AG09319 (cell line): ENCODE measurements at places on chromosomes 7 and 10.

DNA sequence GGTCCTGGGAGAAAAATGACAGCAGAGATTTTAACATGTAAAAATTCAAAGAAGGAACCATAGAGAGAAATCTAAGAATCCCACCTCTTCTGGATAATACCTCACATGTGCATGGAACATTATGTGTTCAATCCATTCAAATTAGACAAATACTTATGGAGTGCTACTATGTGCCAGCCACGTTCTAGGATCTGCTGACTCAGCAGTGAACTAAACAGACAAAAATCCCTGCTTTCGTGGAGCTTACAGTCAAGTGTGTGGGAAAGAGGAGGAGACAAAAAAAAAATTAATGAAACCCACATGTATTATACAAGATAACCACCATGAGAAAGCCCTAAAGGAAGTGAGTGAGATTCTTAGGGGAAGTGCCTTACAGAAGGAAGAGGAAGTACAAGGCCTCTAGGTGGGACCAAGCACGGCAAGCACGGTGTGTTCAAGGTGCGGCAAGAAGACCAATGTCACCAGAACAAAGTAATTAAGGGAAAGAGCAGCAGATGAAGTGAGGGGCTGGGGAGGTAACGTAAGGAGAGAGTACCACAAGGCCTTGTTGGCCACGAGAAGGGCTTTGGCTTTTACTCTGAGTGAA lies 71.0 kb downstream of the SLC25A13 start:
- DNase-seq = no peak

GRCh38 chr10:43228783-43229207 lies 38.1 kb downstream of the RASGEF1A start:
- DNase-seq = no peak

GRCh38 chr7:157482517-157483087 lies 145.8 kb downstream of the DNAJB6 start:
- no peak for DNase-seq

DNA sequence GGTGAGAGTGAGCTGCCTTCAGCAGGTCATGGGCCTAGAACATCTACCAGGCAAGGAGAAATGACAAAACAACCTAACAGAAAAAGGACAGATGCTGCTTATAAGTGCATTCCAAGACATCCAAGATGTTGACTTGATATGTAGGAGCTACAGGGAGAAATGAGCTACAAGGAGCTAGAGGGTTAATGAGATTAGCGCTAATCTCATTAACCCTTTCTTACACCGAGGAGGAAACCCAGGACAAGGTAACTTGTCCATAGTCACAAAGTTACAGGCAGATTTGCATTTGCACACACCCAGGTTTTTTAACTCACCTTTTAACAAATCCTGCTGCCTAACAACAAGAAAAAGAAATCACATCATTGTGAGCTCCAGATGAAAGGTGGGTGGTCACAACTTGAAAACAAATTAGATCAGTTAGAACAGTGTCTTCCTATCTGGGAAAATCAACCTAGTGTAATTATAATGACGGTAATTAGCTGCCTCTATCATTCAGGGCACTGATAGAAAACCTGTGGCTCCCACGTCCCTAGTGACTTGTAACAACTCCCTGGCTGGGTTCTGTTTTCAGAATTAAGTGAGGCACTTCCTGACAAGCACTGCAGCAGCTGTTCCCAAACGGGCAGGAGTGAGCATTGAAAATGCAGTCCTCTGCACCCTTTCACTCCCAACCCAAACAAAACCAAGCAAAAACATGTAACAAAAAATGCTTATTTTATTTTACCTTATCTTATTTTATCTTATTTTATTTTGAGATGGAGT lies 5.7 kb downstream of the KIAA1549 start:
- DNase-seq = no peak

DNA sequence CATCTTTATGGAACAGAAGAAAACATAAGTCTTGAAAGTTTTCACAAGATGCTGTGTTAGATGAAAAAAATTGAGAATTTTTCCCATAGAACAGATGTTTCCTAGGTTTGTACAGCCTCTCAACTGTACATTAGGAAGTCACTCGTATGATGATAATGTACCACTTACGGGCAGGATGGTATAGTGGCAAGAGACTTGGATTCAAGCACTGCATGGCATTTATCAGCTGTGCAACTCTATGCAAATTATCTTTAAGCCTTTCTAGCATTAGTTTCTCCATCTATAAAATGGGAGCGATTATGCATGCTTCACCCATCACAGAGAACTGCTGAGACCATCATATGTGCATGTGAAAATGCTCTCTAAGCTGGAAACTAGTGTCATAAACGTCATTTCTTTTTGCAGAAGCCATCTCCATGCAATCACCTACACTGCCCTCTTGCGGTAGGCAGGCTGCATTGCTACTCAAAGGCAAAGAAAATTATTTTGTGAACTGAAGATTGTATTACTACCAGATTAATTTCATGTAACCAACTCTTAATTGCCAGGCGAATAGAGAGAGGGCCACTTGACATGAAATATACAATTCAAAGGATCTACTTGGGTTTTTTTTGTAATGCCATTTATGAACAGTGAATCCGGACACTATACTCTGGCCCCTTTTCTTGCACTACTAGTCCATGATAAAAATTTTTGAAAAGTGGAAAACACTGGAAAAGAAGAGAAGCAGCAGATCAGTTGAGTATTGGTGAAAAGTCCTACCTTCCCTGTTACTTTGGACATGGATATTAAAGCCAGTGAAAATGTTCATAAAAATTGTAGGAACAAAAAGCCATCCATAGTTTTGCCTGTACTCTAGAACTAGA lies 102.3 kb downstream of the JAZF1 start:
- DNase-seq = no peak

GRCh38 chr7:50436133-50436806 lies 13.9 kb downstream of the FIGNL1 start:
- DNase-seq = no peak

DNA sequence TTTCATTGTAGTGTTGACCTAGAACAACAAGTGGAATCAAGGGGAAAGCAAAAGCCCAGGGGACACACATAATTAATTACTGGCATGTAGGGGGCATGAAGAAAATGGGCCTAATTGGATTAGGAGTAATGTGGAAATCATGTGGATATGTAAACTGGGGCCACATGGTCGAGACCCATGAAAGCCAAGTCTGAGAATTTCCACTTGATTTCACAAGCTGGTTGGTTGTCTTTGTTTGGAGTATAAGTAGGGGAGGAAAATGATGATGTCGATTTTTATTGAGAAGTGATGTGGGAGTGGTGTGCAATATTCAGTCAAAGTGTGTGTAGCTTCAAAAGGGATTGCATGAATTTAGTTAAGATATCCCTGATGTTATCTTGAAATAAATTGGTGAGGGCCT lies 131.8 kb downstream of the LRRC4 start:
- no peak for DNase-seq

GRCh38 chr10:127496035-127496434 lies 53.1 kb upstream of the NPS start:
- DNase-seq = no peak

DNA sequence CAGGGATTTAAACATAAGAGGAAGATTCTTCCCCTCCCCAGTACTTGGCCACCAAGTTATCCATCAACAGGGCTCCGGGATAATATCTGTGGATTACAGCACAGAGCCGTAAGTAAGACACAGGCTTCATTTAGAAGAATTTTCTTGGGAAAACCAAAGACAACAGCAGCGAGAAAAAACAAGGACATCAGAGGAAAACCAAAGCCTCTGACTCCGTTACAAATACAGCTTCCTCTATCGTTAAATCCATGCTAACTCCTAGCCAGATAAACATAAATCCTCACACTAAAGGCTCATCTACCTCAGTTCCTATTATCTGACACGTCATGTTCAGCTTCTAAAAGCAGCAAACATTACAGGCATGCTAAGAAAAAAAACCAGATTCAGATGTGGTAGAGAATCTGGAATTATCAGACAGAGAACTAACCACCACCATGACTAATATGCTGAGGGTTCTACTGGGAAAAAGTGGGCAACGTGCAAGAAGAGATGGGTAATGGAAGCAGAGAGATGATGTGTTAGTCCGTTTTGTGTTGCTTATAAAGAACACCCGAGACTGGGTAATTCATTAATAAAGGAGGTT lies 48.4 kb downstream of the BRI3 start:
- DNase-seq = no peak

GRCh38 chr10:89304026-89304425 lies 2.2 kb downstream of the IFIT2 start:
- DNase-seq = no peak

GRCh38 chr7:11788568-11788967 lies 43.4 kb downstream of the THSD7A start:
- DNase-seq = no peak

GRCh38 chr10:127576740-127577161 lies 27.6 kb downstream of the NPS start:
- no peak for DNase-seq

DNA sequence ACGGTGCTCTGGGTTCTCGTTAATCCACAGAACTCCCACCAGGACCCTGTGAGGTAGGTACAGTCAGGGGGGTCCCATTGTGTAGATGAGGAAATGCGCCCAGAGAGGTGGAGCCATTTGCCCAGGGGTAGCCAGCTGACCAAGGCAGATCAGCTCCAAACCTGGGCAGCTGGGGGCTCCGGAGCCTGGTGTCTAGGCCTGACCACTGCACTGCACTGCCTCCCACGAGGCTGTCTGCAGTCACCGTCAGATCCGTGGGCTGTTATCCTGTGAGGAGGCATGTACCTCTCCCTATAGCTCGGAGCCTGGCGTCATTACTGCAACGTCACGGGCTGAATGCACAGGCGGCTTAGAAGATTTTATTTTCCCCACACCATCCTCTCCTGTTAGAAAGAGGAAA lies 411.8 kb upstream of the FOXK1 start:
- no peak for DNase-seq

DNA sequence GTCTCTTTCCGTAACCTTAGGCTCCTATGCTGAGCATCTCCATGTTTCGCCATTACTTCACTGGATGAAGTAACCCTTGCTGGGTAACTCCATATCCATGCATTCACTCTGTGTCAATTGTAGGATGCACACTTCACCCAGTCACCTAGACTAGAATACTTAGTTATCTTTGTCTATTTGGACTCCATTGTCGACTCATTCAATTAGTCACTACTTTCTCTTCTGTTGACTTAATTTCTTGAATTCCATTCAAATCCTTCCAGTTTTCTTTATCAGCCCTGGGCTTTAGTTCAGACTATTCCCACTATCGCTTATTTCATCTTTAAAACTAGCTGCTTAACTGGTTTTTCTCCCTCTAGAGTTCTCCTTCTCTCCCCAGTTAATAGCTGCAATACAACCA lies 111.3 kb upstream of the TNS3 start:
- no peak for DNase-seq

GRCh38 chr7:32900433-32900995 lies 9.0 kb upstream of the KBTBD2 start:
- DNase-seq = no peak

GRCh38 chr10:48512861-48513260 lies 92.0 kb downstream of the ARHGAP22 start:
- no peak for DNase-seq

DNA sequence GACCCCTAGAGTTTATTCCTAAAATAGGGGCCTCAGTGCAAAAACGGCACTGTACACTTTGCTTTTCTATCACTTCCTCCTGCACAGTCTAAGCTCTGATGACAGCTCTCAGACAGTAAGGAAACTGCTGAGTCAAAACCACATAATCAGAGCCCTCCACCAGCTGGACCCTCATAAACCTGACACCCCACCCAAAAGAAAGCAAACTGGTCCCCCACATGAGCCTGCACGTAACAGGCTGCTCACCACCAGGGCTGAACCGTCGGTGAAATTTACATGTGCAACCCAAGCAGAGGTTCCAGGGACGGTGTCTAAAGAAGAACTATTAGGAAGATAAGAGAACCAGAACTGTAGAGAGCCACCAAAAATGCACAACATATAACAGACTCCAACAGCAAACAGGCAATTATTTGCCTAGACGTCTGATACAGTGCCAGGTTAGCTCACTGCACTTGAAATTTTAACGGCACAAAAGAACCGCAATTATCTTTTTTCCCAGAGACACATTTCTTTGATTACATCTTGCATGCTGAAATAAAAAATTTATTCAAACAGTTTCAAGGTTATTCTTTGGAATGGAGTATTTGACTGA lies 19.6 kb downstream of the SGMS1 start:
- DNase-seq = no peak

- no peak for DNase-seq
These were observed 177.3 kb downstream of the DKK1 start for GRCh38 chr10:52491246-52491995.

DNA sequence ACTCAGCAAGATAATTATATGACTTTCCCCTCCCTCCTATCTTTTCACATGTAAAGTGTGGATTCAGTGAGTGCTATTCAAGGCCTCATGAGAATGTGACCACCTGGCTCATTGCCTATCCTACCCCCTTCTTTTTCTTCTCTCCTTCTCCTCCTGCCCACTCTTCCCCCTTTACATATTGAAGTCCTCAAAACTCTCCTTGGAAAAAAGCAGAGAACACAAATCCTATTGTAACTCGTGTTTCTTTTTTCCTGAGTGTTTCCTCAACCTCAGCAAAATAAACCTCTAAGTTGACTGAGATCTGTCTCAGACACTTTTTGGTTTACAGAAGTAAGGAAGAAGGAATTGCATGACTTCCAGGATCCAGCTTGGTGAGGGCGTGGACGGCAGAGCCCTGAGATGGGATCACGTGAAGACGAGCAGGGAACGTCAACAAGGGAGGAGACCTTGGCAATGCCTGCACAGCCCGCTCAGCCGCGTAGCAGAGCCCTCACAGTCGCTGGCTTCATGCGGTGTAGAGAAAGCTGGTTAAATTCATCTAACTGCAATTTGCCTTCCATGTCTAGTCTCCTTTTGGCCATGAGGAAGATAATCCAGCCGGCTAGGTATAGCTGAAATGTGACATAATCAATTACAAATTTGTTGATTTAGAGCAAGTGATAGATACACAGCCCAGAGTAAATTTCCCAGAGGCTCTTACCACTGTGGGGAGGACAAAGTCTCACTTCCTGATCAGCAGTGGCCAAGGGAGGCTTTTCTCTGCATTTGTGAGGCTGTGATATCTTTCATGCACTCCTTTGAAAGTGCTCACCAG lies 75.7 kb downstream of the LYZL2 start:
- DNase-seq = peak; percentile 25

GRCh38 chr7:153943861-153944260 lies 108.3 kb upstream of the DPP6 start:
- no peak for DNase-seq

DNA sequence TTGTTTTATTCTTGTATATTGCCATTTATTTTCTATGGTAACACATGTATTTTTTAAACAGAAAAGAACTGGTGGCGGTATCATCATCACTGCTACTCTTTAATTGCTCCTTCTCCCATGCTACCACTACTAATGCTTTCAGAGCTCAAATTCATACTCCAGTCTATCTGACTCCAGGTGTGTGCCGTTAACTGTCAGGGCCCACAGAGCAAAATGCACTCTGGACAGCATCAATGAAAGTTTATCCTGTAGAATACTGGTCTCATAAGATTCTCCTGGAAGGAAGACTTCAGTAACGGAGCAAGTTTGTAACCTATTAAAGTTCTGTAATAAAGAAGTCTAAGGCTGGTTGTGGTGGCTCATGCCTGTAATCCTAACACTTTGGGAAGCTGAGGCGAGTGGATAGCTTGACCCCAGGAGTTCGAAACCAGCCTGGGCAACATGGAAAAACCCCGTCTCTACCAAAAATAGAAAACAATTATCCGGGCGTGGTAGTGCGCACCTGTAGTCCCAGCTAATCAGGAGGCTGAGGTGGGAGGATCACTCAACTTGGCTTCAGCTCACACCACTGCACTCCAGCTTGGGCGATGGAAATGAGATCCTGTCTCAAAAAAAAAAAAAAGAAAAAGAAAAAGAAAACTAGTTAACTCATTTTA lies 18.4 kb downstream of the ZNRF2 start:
- no peak for DNase-seq

GRCh38 chr7:107857541-107857912 lies 33.5 kb upstream of the DLD start:
- DNase-seq = no peak
